ENCODE measurements at places on chromosomes 1 and 21. TPM values are rescaled to one million over a fixed set of nuclear protein-coding genes. Genes with fewer than 3 reads are reported as not detected.

DNA sequence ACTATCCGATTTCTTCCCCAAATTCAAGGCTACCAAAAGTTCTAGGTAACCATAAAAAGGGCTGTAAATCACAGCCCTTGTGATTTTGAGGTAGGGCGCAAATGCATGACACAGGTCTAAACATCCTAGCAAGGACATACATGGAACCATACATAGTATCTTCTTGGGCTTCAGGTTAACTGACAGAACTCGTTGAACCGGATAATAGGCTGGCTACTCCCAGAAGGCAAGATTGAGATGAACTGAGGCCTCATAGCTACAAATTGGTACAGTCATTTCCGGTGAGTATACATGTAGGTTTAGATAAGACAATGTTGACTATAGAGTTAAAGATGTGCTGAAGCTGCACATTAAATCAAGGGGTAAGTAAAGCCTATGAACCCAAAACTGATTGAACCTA, 27.3 kb upstream of the TP53BP2 start:
- DNase-seq, result no peak

- DNase-seq, result no peak
Observed at GRCh38 chr1:117635805-117636204, 30.0 kb downstream of the TENT5C start.

DNA sequence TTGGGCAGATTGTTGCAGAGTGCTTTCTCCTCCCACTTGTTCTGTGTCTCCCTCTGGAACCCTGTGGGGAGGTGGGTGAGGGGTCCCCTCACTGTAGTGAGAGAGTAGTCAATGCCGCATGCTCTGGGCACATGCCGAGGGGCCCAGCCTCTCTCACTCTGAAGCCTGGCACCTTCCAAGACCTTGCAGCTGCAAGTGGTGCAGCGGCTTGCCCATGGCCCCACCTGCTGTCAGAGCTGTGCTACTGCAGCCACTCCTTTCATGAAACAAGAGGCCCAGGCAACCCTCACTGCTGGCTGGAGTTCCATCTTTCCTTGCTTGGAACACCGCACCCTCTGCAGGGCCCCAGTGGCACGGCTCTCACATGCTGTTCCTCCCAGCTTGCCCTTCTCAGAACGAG, 58.4 kb upstream of the COL6A1 start:
- DNase-seq, result peak; percentile 64

DNA sequence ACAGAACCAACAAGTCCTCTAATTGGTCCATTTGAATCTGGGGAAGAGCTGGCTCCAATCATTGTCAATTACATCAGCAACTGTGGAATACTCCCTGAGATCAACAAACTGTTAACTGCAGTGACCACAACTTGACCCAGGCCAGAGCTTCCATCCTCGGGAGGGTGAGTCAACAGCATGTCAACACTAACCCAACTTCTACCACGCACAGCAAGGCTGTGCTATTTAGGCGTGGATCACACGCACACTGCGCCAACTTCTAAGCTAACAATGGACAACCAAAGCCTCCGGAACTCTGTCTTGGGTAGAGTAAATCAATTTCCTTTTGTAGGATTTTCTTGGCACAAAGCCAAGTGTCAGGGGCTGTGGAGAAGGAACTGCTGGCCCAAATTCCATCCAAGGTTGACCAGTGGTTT, 30.4 kb downstream of the APP start:
- DNase-seq, result no peak

GRCh38 chr1:210374600-210374953, 45.9 kb downstream of the HHAT start:
- DNase-seq, result no peak

GRCh38 chr1:235417086-235417697, 50.0 kb downstream of the TBCE start:
- peak; percentile 61 for DNase-seq

DNA sequence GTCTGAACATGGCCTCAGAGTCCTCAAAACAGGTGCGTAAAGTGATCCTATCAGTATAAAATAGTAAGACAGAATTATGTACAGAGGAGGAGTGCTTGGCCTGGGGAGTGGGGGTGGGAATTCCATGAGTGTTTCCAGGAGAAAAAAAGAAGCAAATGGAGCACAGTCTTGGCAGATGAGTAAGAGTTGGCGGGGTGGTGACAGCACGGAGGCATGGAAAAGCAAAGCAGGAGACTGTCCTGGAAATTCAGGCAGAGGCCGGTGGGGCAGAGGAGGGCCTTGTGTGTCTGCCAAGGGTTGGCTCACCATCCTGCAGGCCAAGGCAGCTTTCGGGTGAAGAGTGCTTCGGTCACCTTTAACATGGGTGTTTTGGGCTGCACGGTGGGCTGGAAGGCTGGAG, 63.4 kb downstream of the OPTC start:
- no peak for DNase-seq

DNA sequence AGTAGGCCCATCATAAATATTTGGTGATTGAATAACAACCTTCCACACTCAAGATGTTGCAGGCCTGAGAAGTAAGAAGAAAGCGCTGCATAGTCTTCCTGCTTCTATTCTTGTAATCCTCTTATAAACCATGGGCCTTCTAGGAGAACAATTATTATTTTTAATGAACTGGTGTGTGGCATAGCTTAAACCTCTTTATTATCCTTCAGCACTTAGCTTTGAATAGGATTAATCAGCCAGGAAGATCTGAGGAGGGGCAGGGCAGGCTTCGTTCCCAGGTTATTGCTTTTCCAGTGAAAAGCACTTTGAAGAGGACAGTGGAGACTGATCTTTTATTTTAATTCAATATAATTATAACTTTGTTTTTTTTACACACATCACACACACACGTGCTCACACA, 42.3 kb downstream of the KIF26B start:
- no peak for DNase-seq

GRCh38 chr1:164914208-164914607, 355.2 kb downstream of the PBX1 start:
- DNase-seq, result peak; percentile 67

- no peak for DNase-seq
Observed at GRCh38 chr1:84912726-84913554, 19.9 kb upstream of the LPAR3 start.

DNA sequence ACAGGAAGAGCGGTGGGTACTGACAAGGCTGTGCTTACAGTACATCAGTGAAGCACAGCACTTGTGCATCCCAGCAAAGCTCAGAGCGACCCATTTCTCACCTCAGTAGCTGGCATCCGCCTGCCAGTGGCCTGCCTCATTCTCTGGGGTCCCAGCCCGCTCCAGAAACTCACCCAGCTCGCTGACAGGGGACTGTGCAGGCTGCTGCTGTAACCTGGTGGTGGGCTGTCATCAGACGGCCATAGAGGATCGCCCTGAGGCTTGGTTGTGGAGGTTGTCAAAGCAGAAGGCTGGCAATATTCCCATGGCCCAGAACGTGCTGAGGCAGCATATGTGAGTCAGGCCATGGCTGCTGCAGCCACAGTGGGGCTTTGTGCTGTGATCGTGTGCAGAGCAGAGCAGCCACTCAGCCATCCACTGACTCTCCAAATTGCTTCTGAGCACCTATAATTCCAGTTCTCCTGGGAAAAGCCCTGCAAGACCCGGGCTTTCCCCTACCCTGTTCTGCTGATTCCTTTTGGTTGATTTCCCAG, 13.6 kb upstream of the GPR137B start:
- no peak for DNase-seq

- peak; percentile 74 for DNase-seq
Observed at GRCh38 chr1:228037401-228038386, 30.9 kb downstream of the WNT3A start.

GRCh38 chr1:111630567-111630966, 11.0 kb downstream of the RAP1A start:
- no peak for DNase-seq

DNA sequence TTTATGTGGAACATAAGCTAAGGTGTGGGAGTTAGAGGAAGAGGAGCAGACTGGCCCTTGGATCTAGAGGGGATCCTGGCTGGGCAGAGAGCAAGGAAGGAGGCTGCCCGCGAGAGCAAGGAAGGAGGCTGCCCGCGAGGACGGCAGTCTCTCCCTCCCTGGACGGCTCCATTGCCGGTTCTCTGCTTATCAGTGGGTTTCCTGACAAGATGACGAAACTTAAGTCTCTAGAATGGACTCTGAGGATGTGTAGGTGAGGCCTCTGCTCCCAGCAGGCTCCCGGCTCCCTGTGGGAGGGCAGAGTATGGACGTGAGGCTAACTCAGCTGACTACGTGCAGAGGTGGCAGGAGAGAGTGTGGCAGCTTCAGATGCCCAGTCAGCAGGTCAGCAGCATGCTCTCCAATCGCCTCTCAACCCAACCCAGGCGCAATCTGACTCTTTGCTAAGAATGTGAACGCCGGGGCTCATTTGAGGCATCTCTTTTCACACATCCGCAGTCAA, 6.1 kb downstream of the MYBPHL start:
- no peak for DNase-seq

GRCh38 chr1:94872771-94873495, 52.8 kb downstream of the SLC44A3 start:
- no peak for DNase-seq

GRCh38 chr1:204367956-204368355, 8.2 kb upstream of the PLEKHA6 start:
- no peak for DNase-seq

TMPRSS3 gene
- not detected for total RNA-seq

INAVA gene
- total RNA-seq, result under 0.01 TPM

S100A7 gene
- not detected for total RNA-seq

TNFRSF18 gene
- total RNA-seq, result 4.3 TPM

SPRR1B gene
- total RNA-seq, result not detected

SAMD11 gene
- total RNA-seq, result 0.54 TPM

NCSTN gene
- 77.3 TPM for total RNA-seq

LCE2C gene
- not detected for total RNA-seq

RNU1-1 gene
- under 0.01 TPM for total RNA-seq

All from hematopoietic multipotent progenitor cell (in vitro differentiated cells).